LNCaP clone FGC (cell line): ENCODE measurements at places on chromosomes 1 and 21.

DNA sequence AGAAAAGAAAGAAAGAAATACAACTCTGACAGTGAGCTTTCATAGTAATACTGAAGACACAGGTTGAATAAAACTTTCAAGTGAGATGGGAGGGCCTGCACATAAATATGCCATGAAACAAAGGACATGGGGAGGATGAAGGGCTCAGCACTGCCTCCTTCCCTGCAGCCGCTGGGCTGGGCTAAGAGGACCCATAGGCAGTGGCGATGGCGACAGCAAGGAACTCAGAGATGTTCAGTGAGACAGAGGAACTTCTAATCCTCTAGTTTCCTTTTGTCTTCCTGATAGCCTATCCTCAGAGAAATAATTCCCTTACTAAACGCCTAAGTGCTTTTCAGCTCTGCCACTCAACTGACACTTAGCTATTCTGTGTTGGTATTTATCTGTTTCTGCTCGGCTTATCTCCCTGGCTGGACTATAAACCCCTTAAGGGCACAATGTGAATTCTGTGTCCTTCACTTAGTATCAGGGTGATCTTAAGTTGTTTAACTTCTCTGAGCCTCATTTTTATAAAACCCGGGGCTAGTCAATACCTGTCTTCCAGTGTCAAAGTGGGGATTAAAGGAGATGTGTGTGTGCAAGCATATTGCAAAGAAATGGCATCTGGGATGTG, 24.4 kb upstream of the IER5 start:
- no peak for DNase-seq

DNA sequence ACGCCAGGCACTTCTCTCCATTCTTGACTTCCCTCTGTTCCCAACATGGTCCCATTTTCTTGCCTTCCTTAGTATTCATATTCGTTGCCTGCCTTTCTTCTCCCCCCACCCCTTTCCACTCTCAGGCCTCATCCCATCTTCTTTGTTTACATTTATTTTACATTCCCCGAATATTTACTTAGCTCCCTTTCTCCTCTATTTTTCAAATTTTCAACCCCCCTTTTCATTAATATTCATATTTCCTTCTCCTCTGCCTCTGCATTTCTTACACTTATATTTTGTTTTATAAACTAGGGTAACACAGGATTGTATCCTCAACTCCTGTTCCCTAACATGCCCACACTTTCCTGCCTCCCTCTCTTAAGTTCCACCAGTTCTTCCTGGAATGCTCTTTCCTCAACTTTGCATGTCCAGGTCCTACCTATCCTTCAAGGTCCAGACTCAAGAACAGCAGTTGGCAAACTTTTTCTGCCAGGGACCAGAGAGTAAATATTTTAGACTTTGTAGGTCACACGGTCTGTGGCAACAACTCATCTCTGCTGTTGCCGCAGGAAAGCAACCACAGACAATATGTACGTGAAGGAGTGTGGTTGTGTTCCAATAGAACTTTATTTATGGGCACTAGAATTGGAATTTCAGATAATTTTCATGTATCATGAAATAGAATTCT, 29.8 kb upstream of the A3GALT2 start:
- DNase-seq = no peak

DNA sequence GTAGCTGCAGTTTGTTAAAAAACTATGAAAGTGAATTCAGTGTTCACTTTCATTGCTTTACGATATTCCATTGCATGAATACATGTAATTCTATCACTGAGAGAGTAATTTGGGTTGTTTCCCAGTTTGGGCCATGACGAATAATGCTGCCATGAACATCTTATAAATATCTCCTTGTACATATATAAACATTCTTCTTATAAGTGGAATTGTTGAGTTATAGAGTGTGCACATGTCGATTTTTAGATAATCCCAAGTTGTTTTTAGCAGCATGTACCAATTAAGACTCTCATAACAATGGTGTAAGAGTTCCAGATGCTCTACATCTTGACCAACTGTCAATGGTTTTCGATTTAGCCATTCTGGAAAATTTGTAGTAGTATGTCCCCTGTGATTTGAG, 40.9 kb downstream of the ALG6 start:
- DNase-seq = no peak

GRCh38 chr1:162026881-162027280, 3.2 kb upstream of the OLFML2B start:
- DNase-seq = no peak

GRCh38 chr1:12486401-12487005, 131.5 kb downstream of the DHRS3 start:
- DNase-seq = no peak
